ENCODE measurements at places on chromosomes 5 and 9.

DNA sequence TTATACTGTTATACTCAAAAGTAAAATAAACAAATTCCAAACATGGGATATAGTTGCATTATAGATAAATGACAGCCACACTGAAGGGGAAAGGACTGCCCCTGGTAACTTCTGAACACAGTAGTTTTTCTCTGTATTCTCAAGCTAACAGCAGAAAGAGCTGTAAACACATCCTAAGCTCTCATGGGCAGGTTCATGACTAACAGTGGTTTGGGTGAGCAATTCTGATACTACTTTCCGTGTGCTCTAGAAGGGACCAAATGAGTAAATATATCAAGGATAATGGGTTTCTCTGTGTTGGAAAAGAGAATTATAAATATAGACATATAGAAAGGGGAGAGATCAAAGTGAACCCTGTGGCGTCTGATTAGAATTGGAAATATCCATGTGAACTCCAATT lies 2.2 kb upstream of the LCN6 start:
- DNase-seq, result no peak

DNA sequence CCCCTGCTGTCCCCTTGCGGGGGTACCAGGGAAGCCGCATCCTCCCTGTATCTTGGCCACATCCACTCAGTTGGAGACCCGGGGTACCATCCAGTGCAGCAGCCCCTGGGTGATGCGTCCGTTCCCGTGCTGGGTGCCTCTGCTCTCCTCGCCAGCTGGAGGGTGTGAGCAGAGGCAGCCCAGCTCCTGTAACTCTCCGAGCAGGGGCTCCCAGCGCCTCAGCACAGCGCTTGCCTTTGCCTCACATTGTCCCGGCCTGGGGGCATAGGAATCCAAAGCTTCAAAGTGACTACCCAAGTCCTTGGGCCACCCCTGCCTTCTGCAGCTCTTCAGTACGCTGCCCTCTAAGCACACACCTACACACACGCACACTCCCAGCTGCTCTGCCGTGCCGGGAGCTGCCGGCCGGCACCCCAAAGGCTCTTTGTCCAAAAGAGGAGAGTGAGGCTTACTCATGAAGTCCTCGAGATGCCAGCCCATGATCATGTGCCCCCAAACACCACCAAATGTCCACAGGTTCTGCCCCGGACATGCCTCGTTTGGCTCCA lies 733 bp downstream of the ANGPTL2 start:
- DNase-seq, result peak; percentile 25

DNA sequence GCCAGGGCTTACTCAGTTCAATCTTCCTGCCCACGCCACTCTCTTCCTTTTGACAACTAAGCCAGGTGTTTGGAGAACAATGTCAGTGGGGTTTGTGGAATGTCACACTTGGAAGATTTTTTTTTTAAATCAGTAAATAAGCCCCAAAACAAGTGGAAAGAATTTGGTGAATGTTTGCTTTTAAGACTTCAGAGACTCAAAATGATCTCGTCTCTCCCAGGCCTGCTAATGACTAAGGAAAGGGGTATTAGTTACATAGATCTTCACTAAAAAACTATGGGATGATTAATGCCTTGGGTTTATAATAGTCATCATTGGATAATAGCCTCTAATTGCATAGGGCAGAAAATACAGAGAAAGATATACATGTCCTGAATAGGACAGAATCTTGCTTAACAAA lies 166.4 kb downstream of the DMRT2 start:
- peak; percentile 56 for DNase-seq

- DNase-seq, result no peak
These were observed 117.2 kb downstream of the SPATA31D1 start for GRCh38 chr9:82105729-82106128.

DNA sequence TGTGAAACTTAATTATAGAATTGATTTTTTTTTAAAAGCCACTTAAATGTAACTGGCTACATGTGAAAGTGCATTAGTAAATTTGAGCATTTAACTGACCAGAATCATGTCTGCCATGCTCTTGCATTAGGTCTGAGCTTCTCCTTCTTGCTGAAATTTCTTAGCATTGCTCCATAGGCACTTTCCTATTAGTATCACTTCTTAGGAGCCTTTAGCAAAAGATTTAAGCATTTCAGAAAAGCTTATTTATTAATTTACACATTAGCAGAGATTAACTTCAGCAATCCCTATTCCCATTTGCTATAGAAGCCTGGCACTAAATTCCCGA lies 211.0 kb downstream of the SNX18 start:
- DNase-seq, result no peak

DNA sequence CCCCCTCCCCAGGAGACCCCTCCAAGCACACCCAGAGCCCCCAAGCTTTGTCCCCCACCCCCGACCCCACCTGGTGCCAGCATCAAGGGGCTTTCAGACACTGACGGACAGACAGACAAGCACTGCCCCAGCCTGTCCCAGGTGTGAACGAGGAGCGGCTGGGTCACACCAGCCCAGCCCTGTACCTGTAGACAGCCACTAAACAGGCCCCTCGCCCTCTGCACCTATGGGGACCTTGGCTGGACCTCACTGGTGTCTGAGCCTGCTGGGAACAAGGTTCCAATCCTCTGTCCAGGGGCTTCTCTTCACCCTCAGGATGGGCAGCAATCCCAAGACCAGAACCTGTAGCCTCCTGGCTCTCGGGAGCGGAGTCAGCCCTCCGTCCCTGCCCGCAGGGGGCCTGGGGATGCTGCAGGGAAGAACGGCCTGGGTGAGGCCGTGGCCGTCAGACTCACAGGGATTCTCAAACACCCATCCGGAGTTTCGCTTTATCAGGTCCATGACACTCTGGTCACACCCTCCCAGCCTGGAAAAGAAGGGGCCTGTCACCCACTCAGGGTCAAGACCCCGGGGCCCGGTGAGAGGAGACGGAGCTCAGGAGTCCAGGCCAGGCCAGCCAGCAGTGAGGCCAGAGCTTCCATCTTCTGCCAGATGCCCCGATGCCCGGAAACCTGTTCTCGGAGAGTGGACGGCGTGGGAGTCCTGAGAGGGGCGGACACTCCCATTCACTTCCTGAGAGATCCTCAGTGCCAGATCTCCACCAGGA lies 2.8 kb downstream of the LCN6 start:
- DNase-seq, result no peak

DNA sequence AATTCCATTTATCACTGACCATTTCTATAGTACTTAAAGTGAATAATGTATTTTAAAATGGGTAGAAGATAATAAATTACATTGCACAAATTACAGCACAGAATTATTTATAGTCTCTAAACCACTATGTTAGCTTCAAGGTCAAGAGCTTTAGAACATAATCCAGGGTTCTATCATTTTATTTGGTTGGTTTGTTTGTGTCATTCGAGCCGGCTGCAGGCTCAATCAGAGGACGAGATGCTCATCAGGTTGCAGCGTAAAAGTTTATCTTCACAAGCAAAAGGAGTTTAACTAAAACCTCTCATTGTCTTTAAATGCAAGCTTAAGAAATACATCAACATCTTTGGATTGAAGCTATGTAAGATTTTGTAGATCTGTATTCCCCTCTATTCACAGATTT lies 523.8 kb downstream of the EFNA5 start:
- no peak for DNase-seq

- no peak for DNase-seq
These were observed 57.5 kb downstream of the CSF2 start for GRCh38 chr5:132130918-132131715.

- no peak for DNase-seq
These were observed 10.8 kb downstream of the FNIP1 start for GRCh38 chr5:131786036-131786435.

DNA sequence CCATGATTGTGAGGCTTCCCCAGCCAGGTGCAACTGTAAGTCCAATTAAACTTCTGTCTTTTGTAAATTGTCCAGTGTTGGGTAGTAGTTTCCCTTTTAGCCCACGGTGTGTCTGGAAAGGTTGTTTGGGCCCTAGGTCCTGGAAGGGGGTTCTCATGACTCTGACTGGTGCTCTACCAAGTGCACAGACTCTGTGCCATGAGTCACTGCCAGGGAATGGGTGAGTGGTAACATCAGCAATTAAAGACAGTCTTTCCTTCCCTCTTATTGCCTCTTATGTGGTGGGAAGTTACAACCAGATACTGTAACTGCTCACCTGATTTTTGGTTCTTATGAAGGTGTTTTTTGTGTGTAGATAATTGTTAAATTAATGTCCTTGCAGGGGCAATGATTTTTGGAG lies 141.2 kb downstream of the PRDM9 start:
- DNase-seq, result no peak

DNA sequence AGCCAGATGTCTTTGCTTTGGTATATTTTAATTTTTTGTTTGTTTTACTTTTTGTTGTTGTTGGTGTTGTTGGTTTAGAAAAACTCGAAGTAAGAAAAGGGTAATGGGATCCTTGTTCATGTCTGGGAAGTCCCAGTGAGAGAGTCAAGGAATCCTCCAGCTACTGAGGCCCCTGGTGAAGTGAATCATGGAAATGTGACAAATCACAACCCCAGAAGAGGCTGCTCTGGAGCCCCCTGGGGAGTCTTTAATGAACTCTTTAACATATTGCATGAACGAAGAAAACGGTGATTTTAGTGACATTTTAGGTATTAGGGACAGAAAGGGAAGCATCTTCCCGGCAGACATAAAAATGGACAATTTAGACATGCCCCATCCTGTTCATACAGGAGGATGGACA lies 41.3 kb downstream of the TMEM174 start:
- no peak for DNase-seq

DNA sequence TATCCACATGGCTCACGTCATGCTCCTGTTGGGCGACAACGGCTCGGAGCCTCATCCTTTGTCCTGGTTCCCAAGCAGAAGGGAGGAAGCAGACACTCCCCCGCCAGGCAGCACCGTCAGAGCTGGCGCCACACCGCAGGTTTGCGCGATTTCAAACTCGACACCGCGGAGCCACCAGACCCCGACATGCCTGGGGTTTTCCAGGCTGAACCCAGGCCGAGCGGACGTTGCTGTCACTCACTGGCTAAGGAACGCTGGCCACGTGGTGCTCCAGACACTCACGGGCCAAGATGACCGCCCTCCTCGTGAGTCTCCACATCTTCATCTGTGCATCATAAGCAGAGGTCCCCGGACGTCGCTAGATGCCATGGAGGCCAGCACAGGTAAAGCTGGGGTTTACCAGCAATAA lies 9.0 kb downstream of the TERT start:
- no peak for DNase-seq

- no peak for DNase-seq
These were observed 28.0 kb downstream of the NCS1 start for GRCh38 chr9:130200038-130200849.

GRCh38 chr5:32130865-32131264 lies 43.3 kb downstream of the GOLPH3 start:
- DNase-seq, result no peak

GRCh38 chr5:57128325-57128724 lies 45.5 kb upstream of the GPBP1 start:
- DNase-seq, result no peak

- no peak for DNase-seq
These were observed 110.1 kb upstream of the IRX2 start for GRCh38 chr5:2861605-2862004.

- no peak for DNase-seq
These were observed 80.1 kb upstream of the IRX4 start for GRCh38 chr5:1962619-1963355.

GRCh38 chr5:72238712-72239445 lies 81.2 kb downstream of the MRPS27 start:
- no peak for DNase-seq

- DNase-seq, result no peak
These were observed 116.1 kb upstream of the IRX4 start for GRCh38 chr5:1998716-1999317.

- DNase-seq, result no peak
These were observed 14.3 kb downstream of the ACSL6 start for GRCh38 chr5:131997026-131997726.

- no peak for DNase-seq
These were observed 720 bp downstream of the TUSC1 start for GRCh38 chr9:25677301-25678146.

- DNase-seq, result no peak
These were observed 37.4 kb downstream of the LHFPL2 start for GRCh38 chr5:78611126-78611605.

DNA sequence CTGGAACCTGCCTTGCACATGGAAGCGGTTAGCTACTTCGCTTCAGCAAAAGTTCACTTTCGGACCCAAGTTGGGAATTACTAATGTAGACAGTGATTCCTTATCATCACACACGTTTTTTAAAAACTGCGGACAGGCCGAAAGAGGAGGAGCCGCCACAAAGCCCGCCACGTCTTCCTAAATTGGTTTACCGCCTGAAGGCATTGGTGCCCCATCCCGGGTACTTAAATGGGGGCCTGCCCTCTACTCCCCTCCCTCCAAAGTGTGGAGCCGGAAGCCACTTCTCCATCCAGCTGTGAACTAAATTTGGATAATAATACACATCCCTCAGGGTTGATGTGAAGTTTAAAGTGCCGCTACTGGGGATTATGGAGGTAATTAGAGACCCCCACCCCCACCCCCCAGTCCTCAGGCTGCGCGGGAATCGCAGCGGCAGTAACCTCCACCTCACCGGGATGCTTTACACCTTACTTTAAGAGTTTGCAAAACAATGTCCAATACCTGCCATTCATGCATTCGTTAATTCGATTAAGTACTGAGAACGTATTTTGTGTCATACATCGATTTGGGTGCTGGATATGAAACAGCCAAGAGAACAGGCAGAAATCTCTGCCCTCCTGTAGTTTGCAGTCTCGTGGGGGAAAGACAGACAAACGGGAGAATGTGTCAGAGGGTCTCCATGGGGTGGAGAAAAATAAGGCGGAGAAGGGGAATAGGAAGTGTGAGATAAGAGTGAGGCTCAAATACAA lies 937 bp upstream of the MACROH2A1 start:
- no peak for DNase-seq

GRCh38 chr9:120331913-120332312 lies 248.1 kb downstream of the CDK5RAP2 start:
- DNase-seq, result no peak

DNA sequence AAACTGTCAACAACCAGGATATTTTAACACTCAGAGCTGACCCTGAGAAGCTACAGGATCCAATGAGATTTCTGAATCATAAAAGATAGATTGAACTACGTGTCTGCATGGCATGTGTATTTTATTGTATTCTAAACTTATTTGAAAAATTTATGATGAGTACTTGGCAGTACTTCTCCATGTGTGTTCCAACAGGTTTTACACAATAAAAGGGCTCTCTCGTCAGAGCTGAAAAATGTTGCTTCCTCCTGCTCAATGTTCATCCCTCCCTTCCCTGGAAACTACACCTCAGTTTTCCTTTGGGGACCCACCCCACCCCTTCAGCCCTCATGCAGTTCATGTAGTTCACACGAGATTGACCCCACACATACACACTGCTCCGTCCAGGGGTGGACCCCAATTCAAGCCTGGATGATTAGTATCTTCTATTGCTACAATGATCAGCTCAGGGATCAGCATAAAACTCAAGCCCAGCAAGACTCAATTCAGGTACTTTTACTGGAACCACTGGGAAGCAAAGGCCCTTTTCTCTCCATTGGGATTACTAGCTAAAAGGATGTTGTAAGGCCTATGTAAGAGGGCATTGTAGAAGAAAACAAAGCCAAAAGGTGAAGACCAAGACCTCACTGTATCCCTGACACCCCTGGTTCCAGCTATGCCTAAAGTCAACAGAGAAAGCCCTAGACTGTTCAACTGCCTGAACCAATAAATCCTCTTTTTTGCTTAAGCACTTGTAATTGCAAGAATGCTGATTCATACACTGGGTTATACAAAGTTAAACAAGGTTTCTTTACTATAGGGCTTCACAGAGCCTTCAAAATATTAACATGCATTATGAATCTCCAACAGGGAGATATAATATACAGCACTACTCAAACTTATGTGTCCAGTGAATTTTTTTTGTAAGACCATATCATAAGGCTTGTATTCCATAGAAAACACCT lies 112.6 kb downstream of the SAXO1 start:
- no peak for DNase-seq

- DNase-seq, result no peak
These were observed 122.6 kb upstream of the IRX2 start for GRCh38 chr5:2874099-2874498.

- peak; percentile 32 for DNase-seq
These were observed 831.8 kb downstream of the TAF11L14 start for GRCh38 chr5:18465833-18466681.

All from HFFc6 (cell line).